Ureter (tissue), 1 donor: ENCODE measurements at places on chromosomes 16 and 17. TPM values are rescaled to one million over a fixed set of nuclear protein-coding genes. Genes with fewer than 3 reads are reported as not detected.
A peak's percentile ranks its signal among the peaks of the same experiment; 100 is the strongest.

DNA sequence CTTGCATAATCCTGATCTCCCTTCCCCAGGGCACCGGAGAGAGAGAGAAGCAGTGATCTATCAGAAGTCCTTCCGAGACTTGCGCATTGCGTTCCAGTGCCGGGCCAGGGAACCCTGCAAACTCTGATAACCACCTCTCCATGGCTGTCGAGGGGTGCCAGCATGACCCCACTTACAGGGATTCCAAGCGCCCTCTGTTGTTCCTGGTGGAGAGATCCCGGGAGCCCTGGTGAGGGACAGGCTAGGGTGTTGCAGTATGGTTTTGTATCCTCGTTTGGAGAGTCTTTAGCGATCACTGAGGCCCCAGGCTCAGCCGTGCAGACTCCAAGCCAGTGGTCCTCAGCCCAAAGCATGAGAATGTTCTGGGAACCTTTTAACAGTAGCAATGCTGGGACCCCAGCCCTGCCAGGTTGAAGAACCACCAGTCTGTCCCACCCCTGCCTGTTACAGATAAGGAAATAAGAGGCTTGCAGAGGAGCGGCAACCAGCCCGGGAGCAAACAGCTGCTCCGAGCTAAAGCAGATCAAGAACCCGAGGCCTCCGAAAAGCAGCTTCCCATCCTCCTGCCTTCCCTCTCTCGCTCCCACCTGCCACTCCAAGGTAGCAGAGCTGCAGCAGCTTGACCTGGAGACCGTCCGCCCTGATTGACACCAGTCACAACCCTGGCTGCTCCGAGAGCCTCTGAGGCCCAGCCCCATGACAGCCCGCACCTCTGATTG, 150.3 kb upstream of the RPL38 start:
- DNase-seq = no peak

DNA sequence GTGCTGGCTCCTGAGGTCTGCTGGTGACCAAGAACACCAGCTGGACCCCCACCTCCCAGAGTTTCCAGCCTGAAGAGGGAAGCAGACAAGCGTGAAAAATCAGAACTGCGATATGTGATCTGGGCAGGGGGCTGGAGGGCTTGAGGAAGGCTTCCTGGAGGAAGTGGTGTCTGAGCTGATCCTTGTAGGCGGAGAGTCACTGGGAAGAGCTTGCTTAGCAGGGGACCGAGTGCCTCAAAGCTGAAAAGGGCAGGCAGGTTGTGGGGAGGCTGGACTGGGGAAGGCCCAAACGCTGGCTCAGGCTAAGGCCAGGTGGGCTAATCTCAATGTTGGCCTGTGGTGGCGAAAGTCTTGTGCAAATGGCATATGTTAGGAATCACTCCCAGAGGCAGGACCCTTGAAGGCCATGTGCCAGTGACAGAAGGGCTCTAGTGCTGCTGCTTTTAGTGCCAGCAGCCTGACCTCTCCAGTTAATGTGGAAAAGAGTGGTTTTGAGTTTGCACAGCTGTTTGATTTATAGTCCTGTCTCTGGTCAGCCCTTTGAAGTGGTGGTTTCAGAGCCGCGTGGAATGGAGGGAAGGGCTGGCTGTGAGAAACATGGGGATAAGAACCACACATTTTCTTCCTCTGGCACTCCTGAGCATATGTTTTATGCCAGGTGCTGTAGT, 85.3 kb upstream of the LGALS9 start:
- no peak for DNase-seq

GRCh38 chr17:61805399-61805798, 57.9 kb downstream of the BRIP1 start:
- DNase-seq = no peak

GRCh38 chr16:86231321-86231995, 278.9 kb upstream of the FOXF1 start:
- DNase-seq = peak; percentile 19

DNA sequence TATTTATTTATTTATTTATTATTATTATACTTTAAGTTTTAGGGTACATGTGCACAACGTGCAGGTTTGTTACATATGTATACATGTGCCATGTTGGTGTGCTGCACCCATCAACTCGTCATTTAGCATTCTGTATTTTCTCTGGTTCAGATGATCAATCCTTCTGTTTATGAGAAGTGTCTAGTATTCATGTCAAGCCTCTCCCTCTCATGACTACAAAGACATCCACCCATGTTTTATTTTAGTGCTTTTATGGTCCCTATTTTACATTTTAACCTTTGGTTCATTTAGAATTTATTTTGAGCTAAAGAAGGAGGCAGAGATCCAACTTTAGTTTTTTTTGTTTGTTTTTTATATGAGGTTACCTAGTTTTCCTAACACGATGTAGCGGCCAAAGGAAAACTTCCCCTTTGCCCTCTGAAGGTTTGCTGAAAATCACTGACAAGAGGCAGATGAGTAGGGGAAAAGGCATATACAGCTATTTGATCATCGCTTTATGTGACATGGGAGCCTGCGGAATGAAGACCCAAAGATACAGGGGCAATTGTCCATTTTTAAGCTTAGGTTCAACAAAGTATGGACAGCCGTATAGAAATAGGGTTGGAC, 22.4 kb upstream of the AQP8 start:
- no peak for DNase-seq

DNA sequence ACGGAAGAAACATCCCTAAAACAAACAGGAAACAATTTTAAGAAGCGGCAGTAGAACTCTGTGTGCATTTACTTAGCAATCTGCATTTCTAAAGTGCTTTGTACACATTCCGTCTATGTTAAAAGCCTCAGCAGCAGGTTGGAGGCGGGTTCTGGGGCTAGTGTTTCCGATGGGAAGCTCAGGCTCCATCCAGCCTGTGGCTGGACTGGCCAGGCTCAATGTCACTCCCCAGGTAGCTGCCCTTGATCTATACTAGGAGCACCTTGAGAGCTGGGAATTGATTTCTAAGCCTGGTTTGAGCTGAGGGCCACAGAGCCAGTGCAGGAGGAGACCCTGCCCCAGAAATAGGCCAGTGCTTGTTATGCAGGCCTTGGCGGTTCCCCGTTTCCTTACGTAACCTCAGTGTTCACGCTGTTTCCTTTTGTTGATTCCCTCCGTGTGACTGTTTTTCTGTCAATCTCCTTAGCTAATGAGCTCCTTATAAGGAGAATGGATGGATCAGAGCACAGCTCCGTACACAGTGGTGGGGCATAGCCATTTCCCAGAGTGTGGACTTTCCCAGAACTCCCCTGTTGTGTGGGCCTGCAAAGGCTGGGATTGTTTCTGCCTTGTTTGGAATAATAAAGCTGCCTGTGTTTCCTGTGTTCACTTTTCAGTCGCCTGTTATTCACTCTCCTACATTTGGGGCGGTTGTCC, 21.4 kb downstream of the ADORA2B start:
- DNase-seq = no peak

Gene HBM
- total RNA-seq = not detected

Gene RSPRY1
- total RNA-seq = 44.7 TPM

- no peak for DNase-seq
Observed at GRCh38 chr17:55482591-55483389, 28.5 kb downstream of the SMIM36 start.

GRCh38 chr16:77273-77806, 685 bp upstream of the MPG start:
- DNase-seq = peak; percentile 73

DNA sequence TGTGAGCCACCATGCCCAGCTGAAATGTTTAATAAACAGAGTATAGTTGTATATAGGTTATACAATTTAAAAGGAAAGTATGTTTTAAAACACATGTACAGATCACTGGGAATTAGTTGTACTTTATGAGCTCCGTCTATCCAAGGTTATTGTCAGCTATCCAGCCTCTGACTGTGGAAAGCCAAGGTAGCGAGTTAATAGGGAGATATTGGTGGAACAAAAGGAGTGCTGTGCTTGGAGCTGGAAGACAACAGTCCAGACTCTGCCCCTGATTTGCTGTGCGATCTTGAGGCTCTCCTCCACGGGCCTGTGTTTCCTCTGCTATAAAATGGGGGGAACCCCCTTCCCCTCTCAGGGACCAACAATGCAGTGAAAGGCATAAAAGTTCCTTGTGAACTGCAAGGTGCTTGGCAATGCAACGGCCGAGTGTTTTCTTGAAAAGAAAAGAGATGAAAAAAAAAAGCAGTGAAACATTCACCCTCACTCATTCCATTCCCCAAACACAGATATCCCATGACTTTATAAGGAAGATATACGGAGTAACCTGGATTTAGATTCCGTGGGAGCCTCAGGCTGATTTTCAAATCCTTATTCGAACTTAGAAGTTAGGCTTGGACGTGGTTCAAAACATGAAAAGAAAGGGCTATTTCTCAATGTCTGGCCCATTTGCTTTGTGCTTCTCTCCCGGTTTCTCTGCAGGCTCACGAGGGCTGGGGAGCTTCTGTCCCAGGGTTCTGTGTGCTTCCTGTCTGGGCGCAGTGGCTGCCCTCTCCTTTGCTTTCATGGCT, 34.1 kb downstream of the CUEDC1 start:
- DNase-seq = no peak

- DNase-seq = no peak
Observed at GRCh38 chr16:9363520-9363919, 272.1 kb downstream of the HAPSTR1 start.

- no peak for DNase-seq
Observed at GRCh38 chr17:14014657-14015056, 54.6 kb upstream of the COX10 start.

Gene ARL5C
- not detected for total RNA-seq

Gene SCNN1B
- 55.8 TPM for total RNA-seq

DNA sequence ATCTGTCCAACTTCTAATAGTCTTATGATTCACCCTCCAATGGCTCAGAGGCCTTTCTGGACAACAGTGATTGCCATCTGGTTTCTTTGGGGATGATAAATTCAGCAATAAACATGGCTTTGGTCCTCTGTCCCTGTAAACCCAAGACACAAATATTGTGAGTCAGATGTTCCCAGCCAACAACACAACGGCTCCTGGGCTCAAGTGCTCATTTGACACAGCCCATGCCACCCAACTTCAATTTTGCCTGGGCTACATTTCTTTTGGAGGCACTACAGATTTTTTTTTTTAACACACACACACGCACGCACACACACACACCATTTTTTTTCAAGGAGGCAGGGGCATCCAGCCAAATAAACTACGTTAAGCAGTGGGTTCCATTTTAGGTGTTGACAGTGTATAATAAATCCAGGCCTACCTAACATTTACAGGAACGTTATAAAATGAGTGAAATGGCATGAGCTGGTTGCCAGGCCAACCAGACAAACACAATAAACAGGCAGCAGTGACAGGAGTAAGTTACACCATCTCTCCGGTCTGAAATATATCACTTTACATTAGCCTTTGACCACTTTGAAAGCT, 939.9 kb upstream of the SOX9 start:
- DNase-seq = no peak

- DNase-seq = no peak
Observed at GRCh38 chr17:74437702-74438101, 5.8 kb downstream of the GPRC5C start.

Gene GDPD1
- 3.6 TPM for total RNA-seq

Gene MYL11
- 2.9 TPM for total RNA-seq

GRCh38 chr16:50253514-50253910, 12.8 kb upstream of the ADCY7 start:
- no peak for DNase-seq

- no peak for DNase-seq
Observed at GRCh38 chr17:29291163-29291752, 2.7 kb downstream of the NUFIP2 start.

DNA sequence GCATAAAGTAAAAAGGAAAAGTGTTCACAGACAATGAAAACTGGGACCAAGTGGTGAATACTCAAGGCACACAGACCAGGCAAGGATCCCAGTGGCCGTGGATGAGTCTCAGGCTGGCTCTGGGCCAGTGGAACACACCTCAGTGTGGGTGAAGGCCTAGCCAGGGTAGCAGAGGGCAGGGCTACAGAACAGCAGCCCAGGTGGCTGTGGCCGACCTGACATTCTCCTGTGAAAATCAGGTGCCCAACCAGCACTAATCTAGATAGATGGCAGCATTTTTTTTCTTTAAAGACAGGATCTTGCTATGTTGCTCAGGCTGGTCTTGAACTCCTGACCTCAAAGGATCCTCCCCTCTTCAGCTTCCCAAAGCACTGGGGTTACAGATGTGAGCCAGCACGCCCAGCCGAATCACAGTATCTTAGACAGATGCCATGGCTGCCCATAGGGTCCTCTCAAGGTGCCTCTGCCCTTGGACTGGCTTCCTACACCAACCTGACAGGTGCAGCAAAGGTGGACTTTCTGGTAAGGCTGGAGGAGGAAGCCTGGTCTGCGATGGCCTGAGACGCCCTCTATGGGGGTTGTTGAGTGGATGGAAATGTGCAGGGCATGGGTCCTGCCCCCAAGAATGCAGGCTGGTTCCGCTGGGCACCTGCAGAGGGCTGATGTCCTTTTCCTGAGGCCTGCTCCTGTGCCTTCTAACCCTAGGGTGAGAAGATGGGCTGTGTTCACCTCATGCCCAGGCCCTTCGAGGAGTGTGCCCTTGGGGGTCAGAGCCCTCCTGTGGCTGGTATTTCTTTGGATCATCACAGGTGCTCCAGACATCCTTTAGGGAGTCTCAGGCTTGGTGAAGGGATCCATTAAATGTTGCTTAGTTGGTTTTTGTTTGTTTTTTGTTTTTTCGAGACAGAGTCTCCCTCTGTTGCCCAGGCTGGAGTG, 3.8 kb upstream of the P4HB start:
- no peak for DNase-seq

Gene CCDC137
- total RNA-seq = 19.2 TPM
